Activated gamma-delta T cell treated with Interleukin-2 at 50 U/mL for 16 hours (primary cell): ENCODE measurements at places on chromosomes 1 and 21.

DNA sequence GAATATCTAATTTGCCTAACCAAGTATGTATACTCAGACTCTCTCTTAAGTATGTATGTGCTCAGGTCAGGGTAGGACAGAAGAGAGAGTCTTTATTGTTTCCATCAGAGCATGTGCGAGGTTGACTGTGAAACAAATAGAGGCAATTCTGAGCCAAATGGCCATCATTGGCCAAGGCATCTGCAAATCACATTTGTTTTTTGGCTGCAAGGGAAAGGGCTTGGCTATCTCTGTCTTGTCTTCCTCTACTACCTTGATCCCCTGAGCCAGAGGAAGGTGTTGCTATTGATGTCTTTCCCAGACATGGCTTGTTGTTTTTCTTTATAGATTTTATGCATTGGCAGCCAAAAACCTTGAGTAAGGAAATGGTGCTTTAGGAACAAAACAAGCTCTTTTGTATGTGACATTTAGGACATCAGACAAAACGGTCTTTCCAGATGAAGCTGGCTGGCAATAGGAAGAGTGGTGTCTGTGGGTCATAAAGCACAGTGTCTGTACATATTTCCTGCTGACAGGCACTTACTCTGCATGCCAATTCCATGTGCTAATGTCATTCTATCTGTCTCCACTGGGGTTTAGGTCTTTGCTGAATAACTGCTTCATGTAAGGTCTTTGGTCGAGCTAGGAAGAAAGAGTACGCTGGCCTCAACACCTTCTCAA is 163.3 kb downstream of the BRINP2 start:
- DNase-seq = no peak

- no peak for DNase-seq
Measured at GRCh38 chr1:204630132-204630905, 55.2 kb downstream of the LRRN2 start.

DNA sequence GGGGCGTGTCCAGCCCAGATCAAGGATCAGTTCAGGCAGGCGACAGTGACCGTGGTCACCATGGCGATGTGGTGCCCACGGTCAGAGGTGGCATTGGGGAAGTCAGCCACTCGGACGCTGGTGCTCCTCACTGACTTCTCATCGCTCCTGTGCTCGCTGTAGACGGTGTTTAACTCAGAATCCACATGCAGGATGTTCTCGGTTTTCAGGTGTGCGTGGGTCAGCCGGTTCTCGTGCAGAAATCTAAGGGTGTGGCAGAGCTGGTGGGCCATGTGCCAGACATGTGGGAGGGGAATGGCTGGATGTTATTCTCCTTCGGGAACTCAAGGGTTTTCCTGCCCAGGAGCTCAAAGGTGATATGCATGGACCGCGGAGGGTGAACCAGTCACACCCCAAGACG is 11.7 kb downstream of the OR2AJ1 start:
- DNase-seq = no peak

DNA sequence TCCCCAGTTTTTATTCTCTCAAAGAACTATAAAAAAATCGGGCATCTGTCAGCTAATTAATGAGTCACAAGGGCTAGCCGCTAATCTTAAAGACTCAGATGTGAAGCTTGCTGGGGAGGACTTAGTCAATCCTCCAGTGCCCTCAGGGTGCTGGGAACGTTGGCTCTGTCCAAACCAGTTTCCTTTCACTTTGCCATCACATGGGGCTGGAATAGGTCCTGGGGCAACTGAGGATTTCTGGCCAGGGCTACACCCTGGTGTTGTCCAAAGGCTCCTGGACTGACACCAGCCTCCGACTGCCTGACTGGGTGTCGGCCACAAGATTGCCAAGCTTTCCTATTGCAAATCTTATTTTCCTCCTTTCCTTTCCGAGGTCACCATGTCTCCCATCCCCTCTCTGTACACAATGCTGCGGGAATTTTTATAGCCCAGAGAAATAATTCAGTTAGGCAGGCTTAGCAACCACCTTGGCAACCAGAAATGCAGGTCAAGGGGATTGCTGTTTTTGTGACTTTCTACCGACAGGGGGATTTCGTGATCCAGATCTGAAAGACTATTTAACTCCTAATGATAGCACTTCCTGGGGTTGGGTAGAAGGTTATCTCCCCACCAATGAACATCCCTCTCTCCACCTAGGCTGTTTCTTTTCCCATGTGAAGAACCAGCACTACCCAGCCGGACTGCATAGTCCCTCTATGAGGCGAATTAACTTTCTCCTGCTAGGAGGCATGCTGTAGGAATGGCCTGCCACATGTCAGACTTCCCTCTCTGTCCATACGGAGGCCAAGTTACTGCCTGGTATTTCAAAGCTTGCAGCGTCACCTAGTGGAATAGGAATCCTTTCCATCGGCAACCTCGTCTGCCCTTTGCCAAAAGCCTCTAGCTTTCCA is 29.9 kb upstream of the CTBS start:
- no peak for DNase-seq

DNA sequence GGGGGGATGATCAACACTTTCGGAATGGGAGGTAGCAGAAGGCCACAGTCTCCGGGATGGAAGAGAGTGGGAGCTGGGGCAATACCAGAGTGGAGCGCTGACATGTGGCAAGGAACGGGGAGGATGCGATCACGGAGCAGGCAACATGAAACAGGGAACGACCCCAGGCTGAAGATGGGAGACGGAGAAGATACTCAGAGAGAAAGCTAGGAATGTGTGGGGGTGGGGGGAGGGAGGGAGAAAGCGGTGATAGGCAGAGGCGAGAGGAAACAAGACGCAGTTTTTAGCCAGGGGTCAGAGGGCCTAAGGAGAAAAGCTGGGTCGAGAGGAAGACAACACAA is 577 bp downstream of the RAB3GAP2 start:
- DNase-seq = no peak

DNA sequence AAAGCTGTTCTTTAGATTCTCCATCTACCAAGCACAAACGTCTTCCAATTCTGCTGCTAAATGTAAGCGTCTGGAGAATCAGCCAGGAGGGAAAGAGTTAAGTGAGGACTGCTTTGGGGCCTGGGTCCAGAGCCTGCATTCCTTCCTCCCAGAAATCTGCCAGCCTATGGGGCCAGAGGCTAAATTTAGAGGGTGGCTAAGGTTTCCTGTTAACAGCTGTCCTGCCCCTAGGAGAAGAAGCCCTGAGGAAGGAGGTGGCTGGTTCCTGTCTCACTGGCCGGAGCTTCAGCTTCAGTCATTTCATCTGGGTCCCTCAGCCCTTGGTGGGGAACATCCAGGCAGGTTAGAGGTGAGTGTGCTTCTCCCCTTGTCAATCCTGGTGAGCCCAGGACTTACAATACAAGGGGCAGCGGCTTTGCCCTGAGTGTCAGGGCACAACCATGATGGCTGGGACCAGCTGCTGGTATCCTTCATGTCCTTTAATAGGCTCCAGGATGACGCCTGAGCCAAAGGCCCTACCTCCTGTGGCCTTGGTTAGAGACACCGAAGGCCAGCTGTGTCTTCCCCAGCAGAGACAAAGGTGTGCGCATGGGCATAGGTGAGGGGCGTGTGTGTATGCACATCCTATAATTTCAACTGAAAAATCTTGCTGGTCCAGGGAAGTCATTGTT is at the start of gene STYXL2:
Gene STYXL2, plus strand, starts transcription at position 230 of the 671 bp plus-strand sequence. CDS start 775 bp downstream, outside the sequence.
- DNase-seq = no peak

GRCh38 chr1:245599371-245600174 is 444.8 kb downstream of the KIF26B start:
- DNase-seq = no peak

DNA sequence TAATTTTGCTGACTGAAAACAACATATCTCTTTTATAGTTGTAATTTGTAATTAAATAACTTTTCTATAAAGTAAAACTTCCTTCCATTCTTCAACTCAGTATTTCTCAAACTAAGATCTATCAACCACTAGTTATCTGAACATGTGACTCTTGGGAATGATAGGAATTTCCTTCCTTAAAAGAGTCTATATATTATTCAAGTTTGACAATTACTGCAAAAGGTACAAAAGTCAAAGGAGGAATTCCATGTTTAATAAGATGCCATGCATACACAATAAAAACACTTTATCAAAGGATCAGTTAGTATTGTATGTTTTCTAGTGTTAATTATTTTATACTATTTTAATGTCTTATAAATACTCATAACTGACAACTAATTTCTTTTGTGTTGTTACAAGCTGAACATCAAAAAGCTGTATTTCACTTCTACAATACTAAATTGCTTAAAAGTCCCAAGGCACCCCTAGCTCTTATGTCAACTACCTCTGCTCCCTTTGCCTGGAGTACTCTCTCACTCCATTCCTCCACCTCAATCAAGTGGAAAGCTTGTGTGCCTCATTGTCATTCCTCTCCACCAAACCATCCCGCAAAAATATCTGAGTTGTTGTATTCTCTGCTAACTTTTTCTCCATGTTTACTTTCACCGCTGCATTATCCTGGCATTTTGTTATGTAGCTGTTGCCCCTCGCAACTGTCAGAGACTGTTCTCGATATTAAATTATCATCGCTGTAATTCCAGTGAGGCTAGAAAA is 67.9 kb downstream of the SLC44A5 start:
- DNase-seq = no peak

DNA sequence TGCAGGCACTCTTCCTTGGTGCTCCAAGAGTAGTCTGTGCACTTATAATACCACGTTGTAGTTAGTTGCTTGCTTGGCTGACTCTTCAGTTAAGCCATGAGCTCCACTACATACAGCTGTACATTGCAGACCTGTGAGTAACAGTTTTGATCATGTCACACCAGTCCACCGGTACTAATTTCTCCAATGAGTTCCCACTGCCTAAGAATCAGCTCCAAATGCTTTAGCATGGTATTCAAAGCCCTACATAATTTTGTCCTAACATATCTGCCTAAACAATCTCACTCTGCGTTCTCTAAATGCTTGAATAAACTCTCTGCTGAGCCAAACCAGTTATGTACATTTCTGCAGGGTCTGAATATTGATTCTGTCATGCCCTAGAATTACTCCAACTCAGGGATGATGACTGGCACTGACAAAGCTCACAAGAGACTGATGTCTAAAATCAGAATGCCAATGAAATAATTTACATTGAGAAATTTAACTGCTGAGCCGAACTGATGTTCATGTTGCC is 200.7 kb downstream of the LHX8 start:
- DNase-seq = no peak
